Naive thymus-derived CD8-positive, alpha-beta T cell (primary cell): ENCODE measurements at places on chromosomes 2 and 18.

DNA sequence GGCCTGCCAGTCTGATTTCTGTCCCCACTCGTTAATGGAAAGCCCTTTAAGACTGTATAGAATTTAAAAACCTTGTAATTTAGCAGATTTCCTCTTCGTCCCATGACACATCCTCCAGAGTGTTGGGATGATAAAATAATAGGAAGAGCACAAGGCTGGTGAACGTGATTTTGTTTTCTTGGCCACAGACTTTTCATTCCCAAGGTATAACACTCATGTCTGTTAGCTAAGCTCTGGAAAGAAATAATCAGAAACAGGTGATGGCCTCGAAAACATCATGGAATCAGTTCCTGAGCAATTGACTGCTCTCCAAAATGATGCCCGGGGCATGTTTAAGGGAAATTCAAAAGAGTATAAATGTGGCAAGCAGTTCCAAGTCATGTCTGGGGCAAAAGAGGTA lies 337.8 kb upstream of the TCF4 start:
- no peaks in the 10 kb centered on the region for H3K4me1 ChIP-seq
- H3K27ac ChIP-seq = no peak overlapping the region
- DNase-seq = no peak
- no peaks in the 10 kb centered on the region for H3K36me3 ChIP-seq
- H3K27me3 ChIP-seq = no peaks in the 10 kb centered on the region

GRCh38 chr2:28661589-28662001 lies 90.0 kb upstream of the PPP1CB start:
- no peaks in the 10 kb centered on the region for H3K27me3 ChIP-seq
- no peaks in the 10 kb centered on the region for H3K36me3 ChIP-seq
- no peak for DNase-seq
- H3K4me1 ChIP-seq = peaks cover 13% of the 10 kb centered on the region
- no peak overlapping the region for H3K27ac ChIP-seq

- H3K4me1 ChIP-seq = peaks cover 4% of the 10 kb centered on the region
- no peak for DNase-seq
- H3K27me3 ChIP-seq = peaks cover 46% of the 10 kb centered on the region
- H3K27ac ChIP-seq = no peak within 1 kb of the TSS
These were observed at the start of gene DYSF for GRCh38 chr2:71453404-71454220. Gene DYSF, plus strand, starts transcription at chr2:71453561.

GRCh38 chr18:79377187-79377891 lies 18.4 kb upstream of the NFATC1 start:
- H3K27me3 ChIP-seq = no peaks in the 10 kb centered on the region
- H3K4me3 ChIP-seq = no peak overlapping the region
- no peak for DNase-seq
